ENCODE measurements at places on chromosomes 4 and X. TPM values are rescaled to one million over a fixed set of nuclear protein-coding genes. Genes with fewer than 3 reads are reported as not detected.

Gene MTNR1A
- not detected for total RNA-seq

Gene GAR1
- 6.5 TPM for total RNA-seq

Gene NPY2R
- not detected for total RNA-seq

Gene AFF2
- 2.7 TPM for total RNA-seq

Gene SPOCK3
- not detected for total RNA-seq

Gene HTRA3
- total RNA-seq: 89.3 TPM

Gene BGN
- 173 TPM for total RNA-seq

Gene TMEM33
- 32.1 TPM for total RNA-seq

Gene RAB40A
- 0.40 TPM for total RNA-seq

Gene PPARGC1A
- 87.0 TPM for total RNA-seq

DNA sequence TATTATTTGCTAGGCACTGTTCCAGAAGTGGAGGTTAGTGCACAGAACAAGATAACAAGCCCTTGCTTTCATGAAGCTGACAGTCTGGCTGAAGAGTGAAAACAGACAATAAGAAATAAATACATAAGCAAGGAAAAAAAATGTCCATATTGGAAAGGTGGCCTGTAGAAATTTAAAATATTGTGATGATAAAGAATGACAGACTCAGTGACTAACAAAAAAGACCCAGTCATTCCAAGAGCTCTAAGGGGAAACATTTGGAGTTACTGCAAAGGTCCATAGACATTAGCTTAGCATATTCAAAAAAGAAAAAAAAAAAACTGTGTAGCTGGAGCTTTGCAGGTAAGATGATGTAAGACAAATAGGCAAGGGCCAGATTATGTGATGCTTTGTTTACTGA, 1.0 kb upstream of the ANTXR2 start:
- no peak for DNase-seq

DNA sequence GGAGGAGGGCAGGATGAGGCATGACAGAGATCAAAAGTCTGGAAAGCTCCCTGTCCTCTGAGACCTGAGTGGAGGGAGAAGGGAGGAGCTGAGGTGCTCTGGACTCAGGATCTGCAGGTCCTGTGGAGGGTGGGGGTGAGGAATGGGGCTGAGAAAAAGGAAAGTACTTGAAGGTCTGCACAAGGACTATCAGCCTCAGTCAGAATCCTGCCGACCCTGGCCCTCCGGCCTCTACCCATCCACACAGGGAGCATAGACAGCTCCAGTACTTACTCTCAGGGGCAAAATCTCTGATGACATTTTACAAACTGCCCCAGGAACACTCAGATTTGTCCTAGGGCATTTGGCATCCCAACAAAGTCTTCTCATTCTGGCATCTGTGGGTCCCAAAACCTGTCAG, 991 bp upstream of the ITIH6 start:
- DNase-seq: no peak

- DNase-seq: no peak
These were observed 321.7 kb downstream of the PPP1R2C start for GRCh38 chrX:42456176-42456700.

- DNase-seq: no peak
These were observed 37.5 kb downstream of the PNPLA4 start for GRCh38 chrX:7889680-7890079.

DNA sequence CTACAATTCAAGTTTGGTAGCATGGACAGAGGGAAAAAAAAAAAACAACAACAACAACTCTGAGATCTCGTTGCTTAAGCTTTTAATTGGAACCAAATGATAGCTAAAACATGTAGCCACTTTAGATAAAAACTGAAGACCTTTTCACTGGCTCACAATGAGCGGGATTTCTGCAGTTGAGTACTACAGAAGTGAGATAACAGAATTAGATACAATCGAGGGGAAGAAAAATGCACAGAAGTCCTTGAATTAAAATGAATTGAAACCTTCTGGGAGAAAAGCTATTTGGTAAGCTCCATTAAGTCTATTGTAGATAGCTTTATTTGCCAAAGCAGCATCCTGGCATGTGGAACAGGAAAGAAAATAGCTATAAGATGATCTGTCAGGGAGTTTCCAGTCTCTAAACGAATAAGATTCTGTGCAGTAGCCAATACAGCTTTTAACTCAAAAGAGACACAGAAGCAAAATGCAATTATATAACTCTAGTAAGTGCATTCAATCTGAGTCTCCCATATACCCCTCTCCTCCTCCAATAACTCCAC, 248.5 kb downstream of the ENOX2 start:
- no peak for DNase-seq

GRCh38 chr4:54793856-54794422, 136.2 kb downstream of the KIT start:
- no peak for DNase-seq

GRCh38 chr4:173714456-173714855, 184.4 kb upstream of the HAND2 start:
- no peak for DNase-seq

DNA sequence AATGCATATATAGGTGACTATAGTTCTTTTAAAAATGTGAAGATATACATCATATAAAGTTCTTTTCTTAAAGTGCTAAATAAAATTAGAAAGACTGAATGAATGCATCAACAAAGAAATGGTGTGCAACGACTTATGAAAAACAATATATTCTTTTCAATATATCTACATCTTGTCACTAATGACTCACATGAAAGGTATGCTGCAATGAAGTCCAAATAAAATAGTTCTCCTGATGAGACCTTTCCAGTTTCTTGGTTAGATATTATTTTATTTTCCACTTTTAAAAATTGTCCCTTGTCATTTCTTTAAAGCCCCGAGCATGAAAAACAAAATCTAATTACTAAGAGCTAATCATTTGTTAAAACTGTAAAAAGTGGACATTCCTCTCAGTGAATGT, 462.1 kb downstream of the PCDH11X start:
- DNase-seq: no peak

DNA sequence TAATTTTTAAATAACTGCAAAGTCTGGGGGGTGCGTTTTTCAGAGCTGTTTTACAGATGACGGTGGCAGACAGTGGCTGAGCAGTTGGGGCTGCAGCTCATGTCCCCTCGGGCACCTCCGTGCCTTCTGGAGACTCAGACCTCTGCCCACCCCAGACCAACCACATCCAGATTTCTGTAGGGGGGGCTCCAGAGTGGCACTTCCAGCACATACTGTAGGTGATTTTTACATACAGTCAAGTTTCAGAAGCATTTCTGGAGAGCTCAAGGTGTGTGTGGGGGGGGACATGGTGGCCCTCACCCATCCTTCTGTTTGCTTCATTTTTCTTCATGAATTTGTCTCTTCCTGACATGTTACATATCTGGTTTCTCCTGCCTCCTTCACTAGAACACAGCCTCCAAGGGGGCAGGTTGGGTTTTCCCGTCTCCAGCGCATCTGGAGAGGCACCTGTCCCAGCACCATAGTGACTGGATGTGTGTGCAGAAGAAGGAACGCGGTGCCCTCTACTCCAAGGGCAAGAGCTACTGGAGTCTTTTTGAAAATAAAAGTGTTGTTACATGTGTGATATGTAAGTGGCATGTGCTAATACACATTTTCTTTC, 37.5 kb downstream of the TMEM271 start:
- DNase-seq: no peak

DNA sequence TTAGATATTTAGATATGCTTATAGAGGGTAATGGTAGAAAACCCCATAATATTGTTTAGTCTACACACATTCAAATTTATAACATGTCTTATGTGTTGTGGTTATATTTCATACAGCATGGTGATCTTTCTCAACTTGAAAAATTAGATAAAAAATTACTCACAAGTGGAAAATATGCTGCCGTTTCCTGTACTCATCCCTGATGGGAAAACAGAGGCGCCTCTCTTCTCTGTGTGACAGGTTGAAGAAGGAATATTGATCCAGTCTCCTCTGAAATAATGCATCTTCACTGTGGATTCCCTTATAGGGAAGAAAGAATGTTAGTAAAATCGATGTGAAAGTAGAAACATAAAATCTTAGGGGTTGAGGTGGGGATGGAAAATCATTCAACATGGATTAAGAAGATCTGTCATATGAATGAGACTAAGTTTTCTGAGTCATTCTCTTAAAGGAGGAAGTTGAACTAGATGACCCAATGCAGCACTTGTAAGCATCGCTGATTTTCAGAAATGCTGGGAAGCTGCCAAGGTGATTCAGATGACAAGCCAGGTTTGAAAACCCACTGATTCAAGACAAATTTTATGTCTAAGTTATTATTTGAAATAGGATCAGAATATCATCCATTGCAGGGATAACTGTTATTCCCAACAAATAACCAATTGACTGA, 70.7 kb downstream of the ANKRD50 start:
- DNase-seq: no peak

DNA sequence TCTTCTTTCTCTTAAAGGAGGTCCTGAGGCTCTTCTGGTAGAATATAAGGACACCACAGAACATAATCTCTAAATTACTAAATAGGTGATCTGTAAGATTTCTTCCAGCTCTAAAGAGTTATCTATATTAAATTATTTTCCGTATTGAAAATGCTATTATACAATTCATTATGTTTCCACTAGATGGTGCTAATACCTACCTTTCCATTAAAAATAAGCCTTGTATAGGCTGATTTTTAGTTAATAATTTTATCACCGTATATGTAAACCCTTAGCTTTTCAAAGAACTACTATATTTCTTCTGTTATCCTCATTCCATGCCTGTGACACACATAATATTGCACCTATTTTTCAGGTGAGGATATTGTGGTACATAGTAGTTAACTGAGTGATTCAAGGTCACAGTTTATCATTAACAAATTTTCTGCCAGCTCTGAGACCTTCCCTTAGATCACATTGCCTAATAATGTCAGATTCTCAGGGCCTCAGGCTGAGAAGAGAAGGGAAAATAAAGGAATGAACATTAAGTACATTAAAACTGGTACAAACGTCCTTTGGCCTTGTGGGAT, 138.8 kb downstream of the TEX11 start:
- DNase-seq: no peak

DNA sequence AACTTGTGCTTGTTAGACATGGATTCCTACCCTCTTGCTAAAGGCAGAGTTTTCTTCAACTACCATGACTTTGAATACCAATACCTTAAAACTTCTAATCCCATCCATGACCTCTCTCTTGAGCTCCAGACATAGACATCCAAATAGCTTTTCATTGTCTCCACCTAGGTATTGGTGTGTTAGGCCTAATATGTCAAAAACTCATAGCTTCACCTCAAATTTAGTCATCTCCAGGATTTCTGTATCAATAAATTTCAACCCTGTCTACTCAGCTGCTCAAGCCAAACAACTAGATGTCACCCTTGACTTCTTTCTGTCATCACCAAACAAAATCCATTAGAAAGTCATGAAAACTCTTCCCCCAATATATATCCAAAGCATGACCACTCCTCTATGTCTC, 617.7 kb upstream of the GRIA3 start:
- DNase-seq: no peak

- DNase-seq: no peak
These were observed 341.8 kb upstream of the GALNT7 start for GRCh38 chr4:172826861-172827260.

DNA sequence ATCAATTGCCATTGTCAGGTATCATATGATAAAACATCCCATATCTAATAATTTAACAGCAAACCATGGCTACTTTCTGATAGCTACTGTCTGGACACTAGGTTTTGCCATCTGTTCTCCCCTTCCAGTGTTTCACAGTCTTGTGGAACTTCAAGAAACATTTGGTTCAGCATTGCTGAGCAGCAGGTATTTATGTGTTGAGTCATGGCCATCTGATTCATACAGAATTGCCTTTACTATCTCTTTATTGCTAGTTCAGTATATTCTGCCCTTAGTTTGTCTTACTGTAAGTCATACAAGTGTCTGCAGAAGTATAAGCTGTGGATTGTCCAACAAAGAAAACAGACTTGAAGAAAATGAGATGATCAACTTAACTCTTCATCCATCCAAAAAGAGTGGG, 7.0 kb downstream of the NPY5R start:
- no peak for DNase-seq

- no peak for DNase-seq
These were observed 19.7 kb downstream of the ANTXR2 start for GRCh38 chr4:80053140-80053910.

All from right cardiac atrium (tissue), 5 donors.